ENCODE measurements at places on chromosomes 1 and 21.

DNA sequence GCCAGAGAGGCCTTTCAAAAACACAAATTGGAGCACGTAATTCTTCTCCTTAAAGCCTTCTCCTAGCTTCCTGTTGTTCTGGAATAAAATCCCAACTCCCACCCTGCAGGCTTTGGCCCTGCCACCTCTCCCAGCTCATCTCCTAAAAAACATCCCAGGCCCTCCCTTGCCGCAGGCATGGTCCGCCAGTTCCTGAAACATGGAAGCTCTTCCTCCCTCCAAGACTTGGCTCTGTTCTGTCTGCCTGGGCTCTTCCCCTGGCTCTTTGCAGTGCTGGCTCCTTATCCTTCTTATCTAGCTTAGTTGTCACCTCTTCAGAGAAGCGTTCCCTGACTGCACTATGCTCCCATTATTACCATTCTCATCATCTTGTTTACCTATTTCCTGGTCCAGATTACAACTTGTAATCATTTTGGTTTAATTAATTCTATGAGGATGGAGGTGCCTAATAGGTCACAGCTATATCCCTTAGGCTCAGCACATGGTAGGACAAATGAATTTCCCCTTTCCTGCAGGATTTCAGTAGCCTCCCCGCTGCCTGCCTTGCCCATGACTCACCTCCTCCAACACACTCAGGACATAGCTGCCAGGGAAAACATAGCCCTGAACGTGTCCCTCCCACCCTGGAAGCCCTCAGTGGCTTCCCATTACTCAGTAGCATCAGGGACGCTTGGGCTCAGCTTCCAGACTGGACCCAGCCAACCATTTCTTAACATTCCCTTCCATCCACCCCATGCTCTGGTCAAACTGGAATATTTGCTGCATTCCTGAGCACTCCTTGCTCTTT is 15.7 kb upstream of the IGSF21 start:
- no peak for DNase-seq

DNA sequence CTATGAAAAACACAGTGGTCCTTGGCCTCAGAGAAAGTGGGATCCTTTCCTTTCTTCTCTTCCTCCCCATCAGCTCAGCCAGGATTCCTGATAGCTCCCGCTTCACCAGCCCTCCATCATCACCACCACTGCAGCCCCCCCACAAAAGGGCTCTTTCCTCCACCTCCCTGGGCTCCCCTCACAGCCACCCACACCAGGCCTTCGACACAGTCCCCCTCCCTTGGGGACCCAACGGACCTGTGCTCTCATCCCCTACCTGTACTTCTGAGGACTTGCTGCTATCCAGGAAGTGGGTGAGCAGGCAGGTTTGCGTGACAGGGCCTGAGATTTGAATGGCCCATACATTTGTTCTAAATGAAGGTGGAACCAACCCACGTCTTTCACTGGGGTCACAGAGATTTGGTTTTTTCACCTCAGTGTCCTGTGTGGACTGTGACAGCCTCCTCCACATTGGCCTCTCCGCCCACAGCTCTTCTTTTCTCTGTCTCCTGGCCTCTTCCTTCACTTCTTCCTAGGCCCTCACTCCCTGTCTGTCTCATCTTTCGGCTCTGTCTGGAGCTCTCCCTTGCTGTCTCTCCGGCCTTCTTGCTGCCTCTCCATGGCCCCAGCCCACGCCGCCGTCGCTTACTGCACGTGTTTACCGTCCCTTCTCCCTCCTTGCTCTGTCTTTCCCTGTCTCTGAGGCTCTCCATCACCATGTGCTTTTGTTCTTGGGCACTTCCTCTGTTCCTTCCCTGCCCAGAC is 238.6 kb downstream of the FOXD2 start:
- DNase-seq, result no peak

DNA sequence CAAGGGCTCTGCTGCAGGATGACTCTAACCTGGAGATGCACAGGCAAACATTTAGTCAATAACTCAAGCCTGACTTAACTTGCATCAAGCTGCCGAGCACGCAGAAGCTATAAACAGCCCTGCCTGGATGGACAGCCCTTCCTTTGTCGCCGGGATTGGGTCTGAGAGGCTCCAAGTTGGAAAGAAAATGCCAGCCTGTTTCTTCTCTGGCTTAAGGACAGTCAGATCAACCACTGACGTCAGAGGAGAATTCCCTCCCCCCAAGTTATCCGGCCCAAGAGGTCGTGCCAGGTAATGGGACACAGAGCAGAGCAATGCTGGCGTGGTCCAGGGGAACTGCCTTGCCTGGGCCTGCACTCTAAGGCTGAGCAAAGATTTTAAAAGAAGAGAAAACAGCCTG is 27.1 kb upstream of the LRRC38 start:
- no peak for DNase-seq

DNA sequence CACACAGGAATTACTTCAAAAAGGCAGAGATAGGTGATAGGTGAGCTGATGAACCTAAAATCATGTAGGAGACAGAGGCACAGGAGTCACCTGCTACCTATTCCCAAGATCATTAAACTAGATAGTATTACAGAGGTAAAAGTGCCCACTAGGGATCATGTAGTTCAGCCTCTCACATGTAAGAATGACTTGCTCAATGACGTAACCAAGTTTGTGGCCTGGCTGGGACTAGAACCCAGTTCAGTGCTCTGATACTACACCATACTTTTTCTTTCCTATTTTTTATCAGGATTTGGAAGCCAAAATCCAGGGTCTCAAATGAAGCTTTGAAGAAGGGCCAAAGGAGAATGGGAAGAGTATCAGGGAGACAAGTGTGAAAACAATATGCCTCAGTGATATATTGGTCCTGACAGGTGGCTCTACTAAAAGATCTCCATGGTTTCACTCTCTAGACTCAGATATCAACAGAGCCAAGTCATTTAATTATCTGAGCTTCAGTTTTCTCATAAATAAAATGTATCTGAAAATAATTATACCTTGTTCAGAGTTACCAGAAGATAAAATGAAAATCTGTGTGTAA is 87.3 kb upstream of the SLFNL1 start:
- peak; percentile 18 for DNase-seq

GRCh38 chr1:182809414-182809957 is 19.9 kb downstream of the NPL start:
- DNase-seq, result no peak

DNA sequence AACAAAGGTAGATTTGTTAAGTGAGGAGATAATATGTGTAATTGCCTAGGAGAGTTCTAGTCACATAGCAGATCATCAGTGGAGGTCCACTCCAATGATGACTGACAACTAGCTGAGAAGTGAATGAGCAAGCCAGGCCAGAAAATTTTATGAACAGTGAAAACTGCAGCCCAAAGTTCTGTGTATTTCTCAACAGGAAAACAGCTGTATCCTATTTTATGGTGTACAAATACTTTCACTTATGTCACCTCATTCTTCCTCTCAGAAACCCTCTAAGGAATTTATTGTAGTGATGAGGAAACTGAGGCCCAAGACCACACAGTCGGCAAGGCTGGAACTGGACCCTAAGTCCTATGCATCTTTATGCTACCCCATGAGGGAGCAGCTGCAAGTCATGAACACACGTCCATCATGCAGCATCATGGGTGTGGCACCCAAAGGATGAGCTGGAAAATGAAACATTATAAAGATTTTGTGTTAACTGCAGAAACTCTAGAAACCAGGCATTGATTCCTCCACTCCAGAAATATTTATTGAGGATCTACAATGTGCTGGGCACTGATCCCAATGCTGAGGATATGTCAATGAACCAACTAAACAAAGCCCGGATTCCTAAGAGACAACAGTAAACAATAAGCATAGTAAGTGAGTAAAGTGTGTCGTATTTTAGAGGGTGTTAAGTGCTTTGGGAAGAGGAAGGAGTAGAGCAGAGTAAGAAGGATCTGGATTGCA is 99.5 kb upstream of the DUSP10 start:
- no peak for DNase-seq

GRCh38 chr1:230271300-230272035 is 154.7 kb downstream of the PGBD5 start:
- DNase-seq, result peak; percentile 31

DNA sequence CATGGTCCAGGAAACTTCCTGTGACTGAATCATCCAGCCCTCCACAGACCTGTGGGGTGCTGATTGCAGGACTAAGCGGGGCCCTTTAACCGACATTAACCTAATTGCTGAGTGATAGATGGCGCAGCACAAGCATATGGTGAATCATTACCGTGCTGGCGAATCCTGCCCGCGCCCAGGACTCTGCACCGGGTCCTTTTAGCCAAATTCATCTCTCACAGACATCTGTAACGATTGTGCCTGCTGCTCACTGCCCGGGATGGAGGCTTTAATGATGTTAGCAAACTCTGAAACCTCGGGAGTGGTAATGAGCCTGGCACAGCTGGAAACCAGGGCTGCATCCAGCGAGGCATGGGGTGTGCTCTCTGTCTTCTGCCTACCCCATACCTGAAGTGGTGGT is 147.3 kb upstream of the CD34 start:
- DNase-seq, result no peak

DNA sequence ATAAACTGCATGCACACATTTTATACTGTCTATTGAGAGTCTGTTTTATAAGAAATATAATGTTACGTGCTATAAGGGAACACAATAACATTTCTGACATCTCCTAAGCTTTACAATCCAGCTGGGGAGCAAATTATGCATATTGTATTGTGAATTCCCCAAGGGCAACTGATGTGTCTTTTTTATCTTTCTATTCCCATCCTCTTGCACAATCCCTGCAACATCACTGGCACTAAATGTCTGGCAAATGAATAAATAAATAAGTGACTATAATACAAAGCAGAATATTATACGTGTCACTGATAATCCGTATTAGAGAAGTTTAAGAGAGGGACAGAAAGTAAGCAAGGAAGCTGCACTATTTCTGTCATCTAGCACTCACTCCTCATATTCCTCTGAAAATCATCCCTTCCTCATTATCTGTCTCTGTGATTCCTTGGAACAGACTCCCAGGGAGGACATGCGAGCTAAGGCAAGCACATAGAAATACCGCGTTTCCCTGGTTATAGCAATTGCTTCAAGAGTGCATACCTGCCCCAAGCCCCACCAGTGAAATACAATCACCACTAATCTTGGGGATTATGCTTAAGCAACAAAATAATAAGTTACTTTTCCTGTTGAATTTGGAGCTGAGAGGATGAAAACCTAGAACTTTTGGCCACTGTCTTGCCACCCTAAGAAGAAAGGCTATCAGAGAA is 205.4 kb downstream of the SMYD3 start:
- DNase-seq, result no peak

DNA sequence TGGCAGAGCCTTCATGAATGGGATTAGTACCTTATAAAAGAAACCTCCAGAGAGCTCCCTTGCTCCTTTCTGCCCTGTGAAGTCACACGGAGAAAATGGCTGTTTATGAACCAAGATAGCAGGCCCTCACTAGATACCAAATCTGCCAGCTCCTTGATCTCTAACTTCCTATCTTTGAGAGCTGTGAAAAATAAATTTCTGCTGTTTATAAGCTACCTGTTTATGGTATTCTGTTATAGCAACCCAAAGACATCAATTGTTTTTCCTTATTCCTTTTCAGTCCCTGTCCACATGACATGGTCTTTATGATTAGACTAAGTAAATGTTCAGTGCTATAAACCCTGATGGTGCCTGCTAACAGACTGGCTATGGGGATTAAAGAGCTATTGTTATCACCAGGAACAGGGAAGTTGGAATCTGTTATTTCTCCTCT is 9.7 kb upstream of the STIL start:
- DNase-seq, result no peak
